Left ventricle myocardium superior (tissue), 1 donor: ENCODE measurements at places on chromosomes 3 and 15. TPM values are rescaled to one million over a fixed set of nuclear protein-coding genes. Genes with fewer than 3 reads are reported as not detected.

- peak; percentile 56 for DNase-seq
These were observed 265.2 kb upstream of the TLE3 start for GRCh38 chr15:70362886-70363285.

GRCh38 chr15:65528461-65529060 is 1.7 kb upstream of the HACD3 start:
- no peak for DNase-seq

- peak; percentile 69 for DNase-seq
These were observed 96.7 kb downstream of the ADCY5 start for GRCh38 chr3:123352134-123352554.

DNA sequence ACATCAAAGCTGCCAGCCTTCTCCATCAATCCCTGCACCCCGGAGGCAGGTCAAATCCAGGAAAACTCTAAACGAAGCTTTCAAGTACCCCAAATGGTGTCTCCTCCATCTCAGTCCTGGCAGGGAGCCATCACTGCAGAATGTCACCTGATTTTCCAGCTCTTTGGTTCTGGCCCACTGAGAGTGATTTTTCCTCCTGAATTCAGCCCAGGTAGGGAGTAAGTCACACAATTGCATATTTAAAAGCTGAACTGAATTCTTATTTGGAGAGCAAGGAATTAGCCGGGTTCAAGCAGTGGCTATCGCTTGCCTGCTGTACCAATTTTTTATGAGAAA is 5.3 kb downstream of the RFTN1 start:
- DNase-seq: no peak

GRCh38 chr3:32471246-32471645 is 31.4 kb downstream of the CMTM6 start:
- no peak for DNase-seq

DNA sequence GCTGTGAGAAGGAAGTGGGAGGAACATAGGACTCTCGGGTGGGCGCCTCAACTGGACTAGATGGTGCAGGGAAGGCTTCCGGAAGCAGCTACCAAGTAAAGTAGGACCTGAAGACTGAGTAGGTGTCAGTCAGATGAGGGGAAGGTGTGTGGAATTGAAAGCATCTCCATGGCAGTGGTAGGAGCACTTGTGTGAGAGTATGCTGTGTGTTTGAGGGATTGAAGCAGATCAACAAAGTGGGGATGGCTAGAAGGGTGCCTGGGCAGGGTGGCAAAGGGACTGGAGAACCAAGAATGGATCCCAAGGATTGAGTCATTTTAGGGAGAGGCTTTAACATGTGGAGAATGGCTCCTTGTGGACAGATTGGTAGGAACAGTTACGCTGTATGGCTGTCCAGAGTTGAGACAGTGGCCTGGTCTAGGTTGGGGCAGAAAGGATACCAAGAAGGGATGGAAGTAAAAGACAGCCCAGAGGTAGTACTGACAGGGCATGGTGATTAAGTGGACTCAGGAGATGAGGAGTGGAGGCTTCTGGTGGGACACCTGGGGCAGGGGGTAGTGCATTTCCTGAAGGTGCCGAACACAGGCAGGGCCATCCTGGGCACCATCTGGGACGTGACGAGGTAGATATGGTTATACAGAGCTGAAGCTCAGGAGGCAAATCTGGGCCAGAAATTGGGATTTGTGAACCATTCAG is 1.5 kb downstream of the UQCC5 start:
- DNase-seq: no peak

Gene DPPA4
- total RNA-seq: not detected

DNA sequence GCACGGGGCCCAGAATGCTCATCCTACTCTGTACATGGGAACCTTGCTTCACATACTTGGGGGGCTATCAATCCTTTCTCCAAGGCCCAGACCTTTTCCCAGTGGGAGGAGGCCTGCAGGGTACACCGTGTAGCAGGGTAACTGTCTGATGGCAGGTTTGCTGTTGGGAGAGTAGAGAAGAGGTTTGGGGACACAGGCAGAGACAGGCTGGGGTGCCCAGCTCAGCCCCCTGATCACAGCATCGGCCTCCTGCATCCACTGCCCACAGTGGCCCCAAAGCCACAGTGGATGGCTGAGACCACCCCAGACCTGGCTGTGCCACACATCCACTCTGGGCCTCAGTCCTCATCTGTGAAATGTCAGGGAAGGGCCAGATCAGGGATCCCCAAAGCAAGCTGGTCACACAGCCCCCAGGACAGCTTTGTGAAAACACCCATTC is 5.6 kb downstream of the CHRNA3 start:
- no peak for DNase-seq

Gene ZNF501
- total RNA-seq: 3.5 TPM

- DNase-seq: no peak
These were observed 110.6 kb upstream of the TNFAIP8L3 start for GRCh38 chr15:51205050-51205975.

DNA sequence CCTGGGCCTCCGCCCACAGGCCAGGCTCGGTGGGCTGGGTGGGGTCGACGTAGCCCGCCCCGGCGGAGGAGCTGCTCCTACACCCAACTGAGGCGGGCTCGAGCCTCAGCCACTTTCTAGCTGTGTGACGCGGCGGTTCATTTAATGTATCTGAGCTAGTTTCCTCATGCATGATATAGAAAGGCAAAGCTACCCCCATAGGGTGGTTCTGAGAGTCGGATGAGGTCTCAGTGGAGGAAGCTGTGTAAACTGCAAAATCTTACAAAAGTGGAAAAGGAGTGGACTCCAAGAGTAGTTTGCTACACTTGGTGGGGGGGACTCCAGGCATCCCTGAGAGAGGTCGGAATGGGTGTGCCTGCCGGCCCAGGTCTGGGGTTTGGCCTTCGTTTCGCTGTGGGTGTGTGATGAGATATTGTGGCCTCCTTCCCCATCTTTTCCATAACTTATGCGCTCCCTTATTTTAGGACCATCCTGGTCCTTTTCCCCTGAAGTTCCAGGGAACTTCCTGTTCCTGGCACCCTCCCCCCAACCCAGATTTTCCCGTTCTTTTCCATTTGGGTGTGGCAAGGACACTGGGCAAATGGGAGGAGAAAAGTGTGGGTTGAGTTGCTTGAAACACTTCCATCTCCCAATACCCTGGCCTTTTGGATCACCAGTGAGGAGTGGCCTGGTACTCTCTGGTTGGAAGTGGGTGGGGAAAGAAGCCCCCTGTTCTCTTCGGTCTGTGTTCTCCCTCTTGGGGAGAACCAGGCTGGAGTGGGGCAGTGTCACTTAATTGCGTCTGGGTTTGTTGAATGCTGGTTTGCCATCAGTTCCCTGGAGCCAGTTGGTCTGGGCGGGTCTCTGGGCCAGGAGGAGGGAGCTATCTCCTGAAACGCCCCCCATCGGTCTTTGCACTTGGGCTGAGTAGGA is 1.1 kb downstream of the PDIA5 start:
- DNase-seq: no peak

DNA sequence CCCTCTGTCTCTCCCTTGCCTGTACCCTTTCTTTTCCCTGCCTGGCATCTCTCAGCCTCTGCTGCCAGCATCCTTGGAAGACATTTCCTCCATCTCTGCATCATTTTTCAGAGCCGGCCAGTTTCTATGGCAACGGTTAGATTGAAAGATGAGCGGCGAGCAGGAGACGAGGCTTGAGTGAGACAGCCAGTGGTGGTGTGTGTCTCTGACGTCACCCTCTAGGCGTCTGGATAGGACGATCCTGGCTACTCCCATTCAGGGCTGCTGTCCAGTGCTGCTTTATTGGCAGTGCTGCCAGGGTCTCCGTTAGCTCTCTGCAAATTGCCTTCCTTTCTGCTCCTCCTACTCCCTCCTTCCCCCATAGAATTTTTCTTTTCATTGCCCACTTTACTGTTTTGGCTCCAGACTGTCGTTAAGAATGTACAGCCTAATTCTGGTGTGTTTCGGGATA is 57.9 kb downstream of the TRAK1 start:
- DNase-seq: peak; percentile 80

DNA sequence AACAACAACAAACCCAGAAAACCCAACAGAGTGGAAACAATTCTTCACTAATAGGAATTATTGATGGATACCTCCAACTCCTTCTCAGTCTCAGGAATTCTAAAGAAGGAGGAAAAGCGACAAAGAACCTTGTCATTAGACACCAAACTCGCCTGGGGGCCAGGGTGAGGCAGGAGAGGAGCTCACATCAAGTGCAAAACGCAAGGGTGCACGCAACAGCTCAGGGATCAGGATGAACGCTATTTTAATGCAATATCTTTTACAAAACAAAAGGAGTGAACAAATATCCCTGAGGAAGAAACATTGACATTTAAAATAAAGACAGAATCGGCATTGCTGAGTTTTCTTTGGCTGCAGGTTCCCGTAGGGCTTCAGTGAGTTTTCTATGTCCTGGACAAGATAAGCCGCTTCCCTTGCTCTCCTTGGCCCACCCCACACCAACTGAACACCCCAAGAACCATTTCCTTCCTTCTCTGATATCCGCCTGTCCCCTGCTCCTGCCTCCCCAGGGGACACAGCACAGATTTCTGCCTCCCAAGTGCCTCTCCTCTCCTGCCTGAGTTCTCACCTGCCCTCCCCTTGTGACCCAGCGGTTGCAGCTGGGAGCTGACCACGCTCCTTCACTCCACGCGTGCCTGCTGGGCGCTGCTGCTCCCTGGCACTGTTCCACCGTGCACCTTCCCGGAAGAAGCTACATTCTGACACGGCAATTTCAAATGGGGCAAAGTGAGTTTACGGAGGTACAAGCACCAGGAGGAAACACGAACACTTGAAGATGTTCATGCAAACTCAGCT is 63.0 kb downstream of the ATP10A start:
- no peak for DNase-seq

Gene GOLGA8J
- not detected for total RNA-seq

GRCh38 chr15:41633609-41634008 is 26.6 kb upstream of the MGA start:
- no peak for DNase-seq

- DNase-seq: peak; percentile 89
These were observed 5.9 kb upstream of the TMEM115 start for GRCh38 chr3:50365080-50365841.

DNA sequence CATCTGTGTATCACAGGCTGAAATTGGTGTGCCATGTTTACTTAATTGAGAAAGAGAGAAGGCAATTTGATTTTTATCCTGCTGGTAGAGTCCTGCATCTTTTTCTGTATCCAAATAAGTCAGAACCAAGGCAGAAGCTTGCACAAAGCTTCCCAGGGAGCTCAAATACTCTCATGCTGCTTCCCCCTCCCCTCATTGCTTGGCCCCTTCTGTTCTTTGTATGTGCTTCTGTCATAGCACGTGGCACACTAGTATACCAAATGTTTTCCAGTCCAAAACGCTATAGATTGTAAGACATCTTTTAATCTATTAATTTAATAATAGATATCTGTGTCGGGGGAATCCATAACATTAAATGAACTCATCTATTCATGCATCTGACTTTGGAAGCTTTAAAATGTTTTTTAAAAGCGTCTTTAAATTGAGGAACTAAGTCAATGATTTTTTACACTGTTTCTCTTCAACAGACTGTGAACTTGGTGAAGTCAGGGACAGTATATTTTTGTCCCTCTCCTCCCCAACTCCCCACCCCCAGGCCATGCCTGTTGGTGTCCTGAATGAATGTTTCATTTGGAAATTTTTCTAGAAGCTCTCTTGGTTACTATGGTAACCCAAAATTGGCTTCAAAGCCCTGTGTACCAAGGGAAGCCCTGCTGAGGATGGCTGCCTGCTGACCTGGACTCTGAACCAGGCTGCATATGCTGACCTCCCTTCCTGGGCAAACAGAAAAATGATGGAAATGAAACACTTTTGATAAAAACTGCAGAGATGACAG is 26.2 kb upstream of the SLC35G2 start:
- DNase-seq: no peak

Gene ITIH1
- not detected for total RNA-seq

DNA sequence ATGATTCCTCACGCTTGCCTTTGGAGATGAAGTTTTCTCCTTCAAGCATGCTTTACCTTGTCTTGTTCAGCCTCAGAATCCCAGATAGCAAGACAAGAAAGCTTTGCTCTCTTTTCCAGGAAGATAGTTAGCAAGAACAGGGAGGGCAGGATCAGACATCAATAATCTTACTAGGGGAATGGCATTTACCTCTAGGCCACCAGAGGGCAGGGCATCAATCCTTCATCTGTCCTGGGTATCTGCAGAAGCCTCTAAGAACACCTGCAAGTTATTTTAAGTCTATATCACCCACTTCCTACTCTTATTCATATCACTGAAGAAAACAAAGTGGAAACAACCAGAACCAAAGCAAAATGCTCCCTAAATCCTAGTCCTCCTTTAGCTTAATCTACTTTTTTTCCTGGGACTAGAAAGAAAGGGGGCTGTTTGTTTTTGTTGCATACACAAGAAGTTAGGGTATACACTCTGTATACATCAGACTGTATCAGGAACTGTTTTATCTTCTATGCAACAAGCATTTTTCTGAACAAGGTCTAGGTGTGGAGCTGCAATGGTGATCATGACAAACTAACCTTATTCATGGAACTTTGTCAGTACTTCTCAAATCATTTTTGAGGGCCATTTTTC is 862.5 kb downstream of the CADM2 start:
- no peak for DNase-seq

Gene GPR160
- 1.0 TPM for total RNA-seq

DNA sequence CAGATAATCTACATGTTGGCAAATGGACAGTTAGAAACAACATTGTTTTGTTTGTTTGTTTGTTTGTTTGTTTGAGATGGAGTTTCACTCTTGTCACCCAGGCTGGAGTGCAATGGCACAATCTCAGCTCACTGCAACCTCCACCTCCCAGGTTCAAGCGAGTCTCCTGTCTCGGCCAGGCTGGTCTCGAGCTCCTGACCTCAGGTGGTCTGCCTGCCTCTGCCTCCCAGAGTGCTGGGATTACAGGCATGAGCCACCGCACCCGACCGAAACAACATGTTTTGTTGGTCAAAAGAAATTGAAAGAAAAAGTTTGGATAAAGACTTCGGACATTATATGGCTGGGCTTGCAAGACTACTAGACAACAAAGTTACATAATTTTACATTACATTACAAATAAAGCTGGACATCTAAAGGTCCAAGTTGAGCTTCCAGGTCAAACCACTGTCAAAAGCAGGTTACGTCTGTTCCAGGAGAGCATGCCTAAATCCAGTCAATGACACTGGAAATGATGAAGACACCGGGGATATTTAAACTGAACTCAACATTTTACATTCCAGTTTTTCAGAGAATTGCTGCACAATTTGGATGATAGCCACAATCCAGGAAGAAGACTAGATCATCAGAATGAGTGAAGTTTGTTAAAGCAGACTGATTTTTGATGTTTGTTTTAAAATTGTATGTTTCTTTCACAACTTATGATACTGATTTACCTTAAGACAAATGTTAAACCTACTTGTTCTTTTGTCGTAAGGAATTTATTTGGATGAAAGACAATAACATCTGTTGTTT is 18.6 kb downstream of the SERP1 start:
- no peak for DNase-seq
